ENCODE measurements at places on chromosomes 12 and 14.
A peak's percentile ranks its signal among the peaks of the same experiment; 100 is the strongest.

- no peak for DNase-seq
These were observed 96.9 kb downstream of the VRK1 start for GRCh38 chr14:96893966-96894622.

DNA sequence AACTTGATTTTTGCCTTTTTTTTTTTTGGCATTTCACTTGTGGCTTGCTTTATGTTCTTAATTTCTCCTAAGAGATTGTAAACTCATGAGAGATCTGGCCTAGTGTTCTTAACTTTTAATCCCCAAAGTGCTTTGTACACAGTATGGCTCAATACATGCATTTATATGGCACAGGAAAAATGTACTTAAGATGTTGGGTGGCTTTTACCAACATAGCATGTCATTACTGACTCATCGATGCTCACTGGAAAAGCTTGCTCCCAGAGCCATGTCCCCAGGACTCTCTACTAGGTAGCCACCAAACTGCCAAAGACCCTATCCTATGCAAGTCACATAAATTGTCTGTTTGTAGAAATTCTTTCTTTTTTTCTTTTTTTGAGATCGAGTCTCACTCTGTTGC lies 13.1 kb upstream of the SMCO3 start:
- DNase-seq = no peak

DNA sequence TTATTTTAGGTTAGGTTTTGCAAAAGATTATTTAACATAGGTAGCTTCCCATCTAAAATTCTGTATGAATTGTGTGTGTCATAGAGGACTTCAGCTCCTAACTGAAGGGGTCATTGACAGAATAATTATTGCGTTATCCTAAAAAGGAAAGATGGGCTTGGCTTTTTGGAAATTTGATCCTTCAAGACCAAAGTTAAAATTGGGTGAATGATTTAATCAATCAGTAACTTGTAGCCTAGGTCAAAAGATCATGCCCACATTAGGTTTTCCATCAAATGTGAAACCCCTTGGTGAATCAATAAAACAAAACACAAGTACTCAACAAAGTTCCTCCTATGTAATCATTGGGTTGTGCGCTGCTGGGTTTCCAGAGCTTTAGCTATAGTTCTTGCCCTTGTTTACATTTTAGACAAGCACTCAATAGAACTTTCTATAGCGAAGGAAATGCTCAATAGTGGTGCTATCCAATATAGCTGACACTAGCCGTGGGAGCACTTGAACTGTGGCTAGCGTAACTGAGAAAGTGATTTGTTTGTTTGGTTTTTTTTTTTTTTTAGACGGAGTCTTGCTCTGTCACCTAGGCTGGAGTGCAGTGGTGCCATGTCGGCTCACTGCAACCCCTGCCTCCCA lies 37.6 kb upstream of the ARHGAP5 start:
- no peak for DNase-seq

DNA sequence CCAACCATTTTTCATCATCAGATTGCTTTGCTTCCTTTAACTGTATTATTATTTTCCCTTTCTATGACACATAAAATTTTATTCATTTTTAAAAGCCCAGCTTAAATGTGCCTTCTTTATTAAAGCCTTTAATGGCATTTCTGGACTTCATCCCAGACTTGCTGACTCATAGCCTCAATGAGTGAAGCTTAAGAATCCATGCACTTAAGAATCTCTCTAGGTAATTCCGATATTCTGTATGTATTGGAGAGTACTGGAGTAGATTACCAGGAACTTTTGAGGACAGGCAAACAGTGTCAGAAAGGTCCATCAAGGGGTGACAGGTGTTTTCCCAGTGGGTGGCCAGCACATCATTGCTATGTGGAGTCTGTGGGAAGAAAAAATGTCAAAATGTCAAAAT lies 107.9 kb downstream of the PTPRQ start:
- DNase-seq = no peak

DNA sequence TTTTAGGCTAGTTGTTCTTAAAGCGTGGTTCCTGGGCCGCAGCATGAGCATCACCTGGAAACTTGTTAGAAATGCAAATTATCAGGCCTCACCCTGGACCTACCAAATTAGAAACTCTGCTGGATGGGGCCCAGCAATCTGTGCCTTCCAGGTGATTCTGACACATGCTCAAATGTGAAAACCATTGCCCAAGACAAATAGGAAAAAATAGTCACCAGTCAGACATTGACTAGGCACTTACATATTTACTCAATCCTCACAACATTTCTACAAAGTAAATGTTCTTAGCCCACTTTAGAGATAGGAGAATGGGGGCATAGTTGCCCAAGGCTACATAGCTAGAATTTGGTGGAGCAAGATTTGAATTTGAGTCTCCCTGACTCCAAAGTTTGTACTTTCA lies 3.3 kb downstream of the CELA1 start:
- DNase-seq = no peak

GRCh38 chr14:30180219-30180618 lies 252.6 kb upstream of the PRKD1 start:
- no peak for DNase-seq

GRCh38 chr12:116310082-116310481 lies 32.6 kb upstream of the MED13L start:
- no peak for DNase-seq

- no peak for DNase-seq
These were observed 890 bp upstream of the BCL7A start for GRCh38 chr12:122020795-122021192.

DNA sequence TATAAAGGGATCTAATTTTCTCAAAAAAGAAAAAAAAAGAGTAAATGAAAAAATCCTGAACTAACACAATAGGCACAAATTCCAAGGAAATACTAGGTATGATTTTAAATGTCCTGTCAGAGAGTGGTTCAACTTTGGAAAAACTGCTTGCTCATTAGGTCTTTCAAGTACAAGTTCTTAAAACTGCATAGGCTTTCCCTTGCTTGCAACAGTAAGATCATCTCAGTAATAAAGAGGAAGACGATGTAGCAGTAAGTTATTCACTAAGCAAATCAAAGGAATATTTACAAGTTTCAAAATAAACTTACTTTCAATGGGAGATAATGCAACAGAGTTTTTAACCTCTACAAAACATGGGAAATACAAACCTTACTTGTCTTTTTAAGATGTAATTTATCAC lies 21.6 kb downstream of the CORO1C start:
- no peak for DNase-seq

DNA sequence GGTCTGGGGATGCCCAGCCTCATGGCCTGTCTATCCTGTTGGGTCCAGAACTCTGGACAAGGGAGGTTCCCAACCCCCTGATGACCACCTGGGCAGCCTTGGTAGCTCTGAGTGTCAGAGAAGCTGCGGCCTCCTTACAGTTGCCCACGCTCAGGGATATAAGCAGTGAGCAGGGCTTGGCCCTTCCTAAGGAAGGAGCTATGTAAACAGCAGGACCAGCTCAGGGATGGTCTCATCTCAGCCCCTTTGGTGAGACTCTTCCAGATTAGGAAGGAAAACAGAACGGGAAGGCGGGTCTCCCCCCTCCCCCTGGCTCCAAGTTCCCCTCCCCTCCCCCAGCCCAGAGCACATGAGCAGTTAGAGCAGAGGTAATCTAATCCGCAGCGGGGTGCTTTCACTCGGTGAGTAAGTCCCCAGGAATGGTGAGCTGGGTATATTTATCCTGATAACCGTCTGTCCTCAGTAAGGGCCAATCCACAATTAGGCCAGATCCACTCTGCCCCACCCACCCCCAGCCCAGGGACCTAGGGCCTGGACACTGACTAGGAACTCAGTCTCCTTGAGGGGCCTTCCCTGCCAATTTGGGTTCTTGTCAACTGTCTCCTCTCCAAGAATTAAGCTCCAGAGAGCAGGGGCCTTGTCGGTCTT lies 29.5 kb upstream of the RPLP0 start:
- peak; percentile 78 for DNase-seq
